ENCODE measurements at places on chromosomes 7 and 10.
A peak's percentile ranks its signal among the peaks of the same experiment; 100 is the strongest.

- no peak for DNase-seq
Measured at GRCh38 chr10:110835841-110836240, 35.9 kb upstream of the PDCD4 start.

DNA sequence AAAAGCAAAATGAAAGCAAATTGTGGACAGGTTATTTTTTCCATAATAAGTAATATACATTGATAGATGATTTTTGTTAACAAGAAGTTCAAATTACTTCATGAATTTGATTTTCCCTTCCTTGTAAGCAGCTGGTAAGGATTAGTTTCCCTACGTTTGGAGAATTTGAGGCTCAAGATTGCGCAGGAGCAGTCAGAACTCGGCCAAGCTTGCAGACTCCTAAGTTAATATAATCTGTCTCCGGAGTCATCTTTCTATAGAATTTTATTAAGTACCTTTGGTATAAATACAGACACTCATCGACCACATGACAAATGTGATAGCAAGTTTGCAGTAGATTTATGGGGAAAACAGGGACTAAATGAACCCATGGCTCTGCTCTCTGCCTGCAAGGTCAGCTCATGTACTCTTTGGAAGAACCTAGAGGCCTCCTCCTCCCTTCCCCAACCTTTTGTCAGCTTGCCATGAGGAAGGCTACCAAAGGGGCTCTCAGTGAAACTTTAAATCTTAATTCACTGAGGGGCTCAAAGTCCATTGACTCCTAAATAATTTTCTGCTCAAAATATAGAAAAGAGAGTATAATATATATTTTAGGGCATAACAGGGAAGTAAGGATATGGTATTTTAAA is 89.2 kb upstream of the CTTNBP2 start:
- DNase-seq: no peak

DNA sequence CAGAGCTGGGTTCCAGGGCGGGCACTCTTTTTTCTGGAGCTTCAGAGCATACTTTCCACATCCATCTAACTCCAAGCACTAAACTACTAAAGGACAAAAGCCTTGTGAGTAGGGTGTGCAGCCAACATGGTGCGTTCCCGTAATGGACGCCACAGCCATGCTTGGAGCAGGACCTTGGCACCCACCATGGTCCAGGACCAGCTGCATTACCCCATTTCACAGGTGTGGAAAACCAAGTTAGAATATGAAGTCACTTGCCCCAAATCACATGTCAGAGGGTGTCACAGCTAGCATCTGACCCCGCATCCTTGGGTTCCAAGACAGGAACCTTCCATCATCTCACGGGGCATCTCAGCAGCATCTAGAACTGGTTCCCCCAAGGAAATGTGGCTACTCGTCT is 112.4 kb downstream of the SMURF1 start:
- DNase-seq: no peak

DNA sequence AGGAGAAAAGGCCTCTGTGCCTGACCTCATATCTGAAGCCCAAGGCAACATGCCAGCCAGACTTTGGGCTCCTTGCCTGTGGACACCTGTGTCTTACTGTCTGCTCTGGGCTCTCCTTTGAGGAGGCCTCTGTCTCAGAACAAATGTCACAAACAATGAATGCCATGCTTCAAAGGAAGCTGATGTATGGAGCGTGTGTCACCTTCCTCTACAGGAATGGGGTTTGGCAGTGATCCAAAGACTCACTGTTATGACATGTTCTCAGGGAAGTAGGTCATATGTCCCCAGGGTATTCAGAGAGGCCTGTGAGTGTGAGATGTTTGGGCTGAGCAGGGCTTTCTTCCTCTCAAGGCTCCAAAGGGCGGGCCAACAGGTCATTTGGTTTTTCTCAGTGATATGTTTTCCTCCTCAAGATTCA is 38.4 kb downstream of the PTPRE start:
- DNase-seq: no peak

GRCh38 chr10:4076983-4077382 is 292.0 kb upstream of the KLF6 start:
- no peak for DNase-seq

DNA sequence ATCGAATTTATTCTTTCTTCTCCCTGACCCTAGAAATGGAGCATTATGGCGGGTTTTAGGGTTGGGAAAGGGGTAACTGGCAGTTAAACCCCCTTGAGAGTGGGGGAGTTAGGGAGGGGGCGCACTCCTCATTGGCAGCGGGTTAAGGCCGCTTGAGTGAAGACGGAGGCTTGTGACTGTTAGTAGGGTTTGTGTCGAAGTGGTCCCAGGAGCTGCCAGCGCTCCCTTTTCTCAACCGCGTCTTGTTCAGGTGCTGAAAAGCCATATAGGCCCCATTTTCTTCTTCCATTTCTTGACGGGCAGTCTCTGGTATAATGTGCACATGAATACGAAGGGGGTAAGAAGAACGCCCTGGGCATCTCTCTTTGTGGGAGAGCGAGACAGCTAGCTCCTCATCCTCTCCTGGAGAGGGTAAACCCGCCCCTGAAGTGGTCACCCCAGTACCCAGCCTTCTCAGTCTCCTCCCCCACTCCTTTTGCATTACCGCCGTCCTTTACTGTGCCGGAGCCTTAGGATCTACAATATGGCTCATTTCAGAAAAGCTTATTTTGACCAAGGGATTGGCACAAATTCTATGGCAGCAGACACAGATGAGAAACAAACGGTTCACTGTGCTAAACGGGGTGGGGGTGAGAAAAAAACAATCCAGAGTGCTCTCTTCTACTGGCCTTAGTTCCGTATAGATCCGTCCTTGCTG is 836 bp downstream of the KMT2E start:
- DNase-seq: peak; percentile 80

- DNase-seq: peak; percentile 10
Measured at GRCh38 chr10:99234041-99234790, 1.4 kb downstream of the HPSE2 start.

DNA sequence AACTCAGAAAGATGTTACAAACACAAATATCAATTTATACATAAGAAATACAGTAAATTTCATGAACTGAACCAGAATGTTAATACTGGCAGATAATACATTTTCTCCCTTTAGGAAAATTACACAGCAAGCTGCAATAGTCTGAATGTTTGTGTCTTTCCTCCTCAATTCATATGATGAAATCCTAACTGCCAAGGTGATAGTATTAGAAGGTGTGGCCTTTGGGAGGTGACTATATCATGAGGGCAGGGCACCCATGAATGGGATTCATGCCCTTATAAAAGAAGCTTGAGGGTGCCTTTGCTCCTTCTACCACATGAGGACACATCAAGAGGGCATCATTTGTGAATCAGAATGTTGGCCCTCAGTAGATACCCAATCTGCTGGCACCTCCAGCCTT is 64.3 kb upstream of the GPR22 start:
- no peak for DNase-seq

GRCh38 chr7:156969972-156970420 is 20.5 kb downstream of the NOM1 start:
- no peak for DNase-seq

- no peak for DNase-seq
Measured at GRCh38 chr7:84949067-84949466, 237.8 kb downstream of the SEMA3D start.

DNA sequence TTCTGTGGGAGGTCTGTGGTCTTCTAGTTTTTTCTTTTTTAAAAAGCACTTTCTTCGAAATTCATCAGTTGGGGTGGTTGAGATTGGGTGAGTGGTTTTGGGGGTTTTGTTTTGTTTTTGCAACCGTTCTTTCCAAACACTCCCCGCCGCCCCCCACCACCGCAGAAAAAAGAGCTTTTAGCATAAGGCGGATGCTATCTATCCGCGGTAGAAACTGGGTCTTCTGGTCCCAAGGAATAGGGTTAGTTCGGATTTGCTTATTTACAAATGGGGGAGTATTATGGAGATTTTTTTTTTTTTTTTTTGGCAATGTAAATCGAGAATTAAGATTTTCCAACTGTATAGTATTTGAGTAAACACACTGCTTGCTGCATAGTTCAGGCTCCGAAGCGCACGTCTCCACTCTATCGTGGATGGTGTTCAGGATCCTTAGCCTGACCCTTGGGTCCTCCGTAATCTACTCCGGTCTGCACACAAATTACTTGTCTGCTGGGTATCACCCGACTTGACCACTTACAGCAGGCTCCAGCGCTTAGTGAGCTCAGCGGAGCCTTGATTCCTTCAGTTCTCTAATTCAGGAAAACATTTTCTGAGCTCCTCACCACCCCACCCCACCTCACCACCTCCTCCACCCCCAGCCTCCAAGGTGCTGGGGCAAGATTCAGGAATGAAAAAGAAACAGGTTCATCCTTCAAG is 757 bp upstream of the NRCAM start:
- DNase-seq: no peak

DNA sequence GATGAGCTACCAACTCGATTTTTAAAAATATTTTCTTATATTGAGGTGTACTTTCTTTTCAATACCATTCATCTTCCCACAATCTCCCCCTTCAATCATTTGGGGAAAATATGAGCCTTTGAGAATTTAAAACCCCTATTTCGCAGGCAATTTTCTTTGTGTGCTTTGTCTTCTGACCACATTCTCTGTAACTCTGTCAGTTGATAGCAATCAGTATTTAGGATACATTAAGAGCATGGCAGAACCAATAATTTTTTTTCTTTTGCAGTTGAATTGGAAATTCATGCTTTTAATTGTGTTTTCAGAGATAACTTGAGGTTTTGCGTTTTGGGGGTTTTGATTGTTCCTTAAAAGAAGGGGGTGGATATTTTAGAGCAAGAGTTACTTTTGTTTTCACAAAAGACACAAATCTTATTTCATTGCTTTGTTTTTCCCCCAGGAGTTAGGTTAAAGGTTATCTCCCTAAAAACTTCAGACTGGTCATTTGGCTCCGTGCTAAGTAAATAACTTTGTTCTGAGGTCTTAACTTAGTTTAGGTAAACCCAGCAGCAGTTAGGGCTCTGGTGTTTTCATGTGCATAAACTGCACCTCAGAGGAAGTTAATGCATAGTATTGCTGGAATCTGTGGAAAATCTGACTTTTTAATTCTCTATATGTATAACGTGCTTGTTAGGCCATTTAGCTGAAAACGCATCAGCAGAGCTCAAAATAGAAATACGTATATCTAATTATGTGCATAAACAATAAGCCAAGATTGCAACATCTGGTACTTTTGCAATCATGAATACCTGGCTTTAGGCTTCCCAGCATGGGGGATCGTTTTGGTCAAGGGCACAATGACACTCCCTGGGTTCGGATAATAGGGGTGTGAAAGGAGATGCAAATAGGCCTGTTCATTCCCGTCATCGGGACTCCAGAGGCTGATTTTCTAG is 676.4 kb upstream of the ANKRD30A start:
- DNase-seq: no peak

GRCh38 chr7:137846827-137847567 is at the start of gene DGKI:
TSS of gene DGKI (minus strand) at chr7:137846974.
- DNase-seq: peak; percentile 31

DNA sequence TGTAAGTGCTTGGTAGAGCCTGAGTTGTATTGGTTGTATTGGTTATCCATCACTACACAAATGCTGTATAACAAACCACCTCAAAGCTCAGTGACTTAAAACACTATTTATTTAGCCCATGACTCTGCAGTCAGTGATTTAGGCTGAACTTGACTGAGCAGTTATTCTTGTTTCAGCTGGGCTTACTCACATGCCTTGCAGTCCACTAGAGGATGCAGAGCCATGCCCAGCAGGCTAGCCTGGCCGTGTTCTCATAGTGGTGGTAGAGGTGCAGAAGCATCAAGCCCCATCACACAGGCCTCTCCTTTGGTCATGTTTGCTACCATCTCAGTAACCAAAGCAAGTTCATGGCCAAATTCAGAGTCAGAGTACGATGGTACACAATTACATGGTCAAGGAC is 43.9 kb downstream of the LUC7L2 start:
- no peak for DNase-seq

DNA sequence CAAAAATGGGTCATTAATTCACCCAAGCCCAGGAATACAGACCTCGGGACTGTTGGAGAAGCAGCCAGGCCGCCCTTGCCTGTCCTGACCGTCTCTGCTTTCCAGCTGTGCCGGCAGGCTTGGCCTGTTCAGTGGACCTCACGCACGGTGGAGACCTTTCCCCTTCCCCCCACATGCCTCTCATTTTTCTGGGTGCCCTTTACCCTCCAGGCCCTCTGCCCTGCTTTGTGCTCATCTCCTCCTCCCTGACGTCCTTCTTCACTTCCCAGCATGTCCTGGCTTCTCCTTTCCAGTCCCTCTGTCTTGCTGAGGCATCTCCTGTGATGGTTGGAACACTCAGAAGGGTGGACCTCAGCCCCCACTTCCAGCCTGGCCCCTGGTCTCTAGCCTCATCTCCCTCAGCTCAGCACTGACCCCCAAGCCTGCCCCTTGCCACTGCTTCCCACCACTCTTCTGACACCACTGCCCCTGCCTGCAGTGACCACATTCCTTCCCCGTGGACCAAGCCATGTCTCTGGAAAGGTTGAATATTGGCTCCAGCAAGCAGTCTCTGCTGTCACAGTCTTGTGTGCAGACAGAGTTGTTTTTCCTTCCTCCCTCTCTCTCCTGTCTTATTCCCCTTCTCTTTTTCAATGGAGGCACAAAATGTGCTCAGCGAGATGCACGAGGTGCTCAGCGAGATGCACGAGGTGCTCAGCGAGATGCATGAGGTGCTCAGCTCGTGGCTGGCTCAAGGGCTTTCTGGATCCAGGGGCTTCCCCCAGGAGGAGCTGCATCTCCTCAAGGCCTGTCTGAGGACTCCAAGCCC is 14.9 kb downstream of the BAG3 start:
- DNase-seq: no peak

- no peak for DNase-seq
Measured at GRCh38 chr10:19877466-19878255, 61.4 kb downstream of the PLXDC2 start.

GRCh38 chr10:97220355-97220754 is 34.6 kb upstream of the SLIT1 start:
- no peak for DNase-seq

DNA sequence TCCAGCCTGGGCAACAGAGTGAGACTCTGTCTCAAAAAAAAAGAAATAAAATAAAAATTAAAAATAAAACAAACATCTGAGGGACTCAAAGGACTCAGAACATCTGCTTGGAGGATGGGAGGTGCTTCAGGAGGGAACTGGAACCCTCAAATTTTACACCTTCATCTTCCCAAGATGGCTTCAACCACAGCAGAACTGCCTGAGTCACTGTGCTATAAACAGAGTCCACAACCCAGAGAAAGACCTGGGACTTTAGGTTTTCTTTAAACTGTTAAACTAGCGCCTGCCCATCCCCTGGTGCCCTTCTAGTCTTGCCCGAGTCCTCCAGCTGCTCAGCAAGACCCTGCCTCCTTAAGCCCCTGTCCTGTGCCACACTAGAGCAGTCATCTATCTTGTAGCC is 40.8 kb downstream of the RGS10 start:
- no peak for DNase-seq

GRCh38 chr7:86931439-86931838 is 128.0 kb downstream of the ELAPOR2 start:
- no peak for DNase-seq

- DNase-seq: no peak
Measured at GRCh38 chr10:29266641-29267040, 22.2 kb upstream of the LYZL1 start.
